Esophagus (tissue), 2 donors: ENCODE measurements at places on chromosomes 2 and 18. TPM values are rescaled to one million over a fixed set of nuclear protein-coding genes. Genes with fewer than 3 reads are reported as not detected.

Gene CXCR1
- polyA plus RNA-seq: 0.08 TPM

Gene SPAG16
- polyA plus RNA-seq: 20.4 TPM

Gene SPP2
- polyA plus RNA-seq: not detected

Gene TUBB8B
- polyA plus RNA-seq: 0.16 TPM

Gene TXNDC2
- not detected for polyA plus RNA-seq
